CD4-positive, alpha-beta T cell (primary cell): ENCODE measurements at places on chromosomes 5 and 9.

DNA sequence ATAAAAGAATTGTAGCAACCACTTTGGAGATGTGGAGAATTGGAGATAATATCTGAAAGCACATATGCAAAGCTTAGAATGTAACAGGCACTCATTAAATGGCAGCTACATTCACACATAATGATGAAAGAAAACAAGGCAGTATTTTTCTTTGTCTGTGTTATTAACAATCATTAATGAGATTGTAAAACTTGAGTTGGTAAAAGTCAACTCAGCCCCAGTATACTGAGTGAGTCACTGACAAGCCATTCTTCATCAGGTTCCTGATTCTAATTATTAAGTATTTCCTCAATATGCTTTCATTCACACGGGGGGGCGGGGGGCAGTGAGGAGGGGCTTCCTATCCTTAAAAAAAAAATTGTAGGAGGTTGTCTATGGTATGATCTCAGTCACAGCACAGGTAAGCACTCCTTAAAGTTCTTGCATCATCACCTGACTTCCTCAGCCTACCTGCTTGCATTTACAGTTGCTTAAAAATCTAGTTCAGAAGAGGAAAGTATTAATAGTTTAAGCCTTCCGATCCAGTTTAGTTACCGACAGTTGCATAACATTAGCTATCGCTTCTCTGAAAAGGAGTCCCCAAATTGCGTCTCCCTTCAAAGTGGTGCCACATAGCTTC is 379.8 kb downstream of the EFNA5 start:
- no peaks in the 10 kb centered on the region for H3K36me3 ChIP-seq
- no peak overlapping the region for H3K27ac ChIP-seq
- H3K27me3 ChIP-seq: no peaks in the 10 kb centered on the region
- no peak overlapping the region for H3K4me3 ChIP-seq
- H3K4me1 ChIP-seq: no peaks in the 10 kb centered on the region

DNA sequence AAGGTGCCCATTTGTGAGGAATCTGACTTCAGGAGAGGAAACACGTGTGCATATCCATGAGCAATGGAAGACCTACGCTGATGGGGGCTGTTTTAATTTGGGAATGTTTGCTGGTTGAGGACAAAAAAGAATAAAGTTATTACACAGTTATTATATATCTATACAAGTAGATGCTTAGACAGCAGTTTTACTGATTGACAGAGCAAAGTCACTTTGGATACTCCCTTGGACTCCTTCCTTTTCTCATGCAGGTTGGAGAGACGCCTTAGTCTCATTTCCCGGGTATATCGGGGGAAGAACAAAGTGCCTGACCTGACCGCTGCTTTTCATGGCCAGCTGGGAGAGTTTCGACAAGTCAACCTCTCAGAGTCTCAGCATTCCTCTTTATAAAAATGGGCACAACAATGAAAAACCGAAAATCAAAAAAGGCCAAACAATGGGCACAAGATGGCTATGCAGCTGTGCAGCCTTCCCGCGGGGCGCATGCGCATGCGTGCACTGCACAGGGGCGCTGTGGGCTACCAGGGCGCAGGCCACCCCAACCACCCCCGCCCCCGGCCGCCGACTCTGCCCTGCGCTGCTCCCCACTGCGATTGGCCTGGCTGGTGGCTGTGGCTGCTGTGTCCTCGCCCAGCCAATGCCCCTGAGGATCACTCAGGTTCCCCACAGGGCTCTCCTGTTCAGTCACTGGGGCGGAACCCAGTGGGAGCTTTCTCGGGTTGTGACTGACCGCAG is 18.1 kb downstream of the NFIL3 start:
- no peaks in the 10 kb centered on the region for H3K4me1 ChIP-seq
- peaks cover 6% of the 10 kb centered on the region for H3K36me3 ChIP-seq
- DNase-seq: no peak

- no peaks in the 10 kb centered on the region for H3K27me3 ChIP-seq
- H3K4me1 ChIP-seq: no peaks in the 10 kb centered on the region
- H3K36me3 ChIP-seq: no peaks in the 10 kb centered on the region
Measured at GRCh38 chr9:14037331-14037730, 276.6 kb downstream of the NFIB start.

DNA sequence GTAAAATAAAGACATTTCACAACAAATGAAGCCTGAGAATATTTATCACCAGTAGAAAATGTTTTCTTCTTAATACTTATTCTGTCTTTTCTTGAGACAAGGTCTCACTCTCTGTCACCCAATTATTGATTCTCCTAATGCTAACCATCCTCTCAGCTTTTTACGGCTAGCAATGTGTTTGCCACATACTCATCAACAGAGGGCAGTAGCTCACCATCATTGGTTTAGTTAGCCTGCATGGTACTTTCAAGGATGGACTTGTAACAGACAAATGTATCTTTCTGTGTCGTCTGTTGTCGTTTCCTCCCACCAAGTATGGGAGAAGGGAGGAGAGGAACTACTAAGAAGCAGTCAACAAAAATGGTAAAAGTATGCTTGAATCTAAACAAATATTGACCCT is 5.9 kb upstream of the ACO1 start:
- H3K4me3 ChIP-seq: no peak overlapping the region
- DNase-seq: peak; percentile 18
- H3K4me1 ChIP-seq: peaks cover 6% of the 10 kb centered on the region
- no peaks in the 10 kb centered on the region for H3K36me3 ChIP-seq

GRCh38 chr5:68446487-68446894 is 230.9 kb downstream of the PIK3R1 start:
- H3K36me3 ChIP-seq: no peaks in the 10 kb centered on the region
- H3K4me3 ChIP-seq: no peak overlapping the region
- no peak for DNase-seq
- H3K27ac ChIP-seq: no peak overlapping the region
- peaks cover under 1% of the 10 kb centered on the region for H3K4me1 ChIP-seq

DNA sequence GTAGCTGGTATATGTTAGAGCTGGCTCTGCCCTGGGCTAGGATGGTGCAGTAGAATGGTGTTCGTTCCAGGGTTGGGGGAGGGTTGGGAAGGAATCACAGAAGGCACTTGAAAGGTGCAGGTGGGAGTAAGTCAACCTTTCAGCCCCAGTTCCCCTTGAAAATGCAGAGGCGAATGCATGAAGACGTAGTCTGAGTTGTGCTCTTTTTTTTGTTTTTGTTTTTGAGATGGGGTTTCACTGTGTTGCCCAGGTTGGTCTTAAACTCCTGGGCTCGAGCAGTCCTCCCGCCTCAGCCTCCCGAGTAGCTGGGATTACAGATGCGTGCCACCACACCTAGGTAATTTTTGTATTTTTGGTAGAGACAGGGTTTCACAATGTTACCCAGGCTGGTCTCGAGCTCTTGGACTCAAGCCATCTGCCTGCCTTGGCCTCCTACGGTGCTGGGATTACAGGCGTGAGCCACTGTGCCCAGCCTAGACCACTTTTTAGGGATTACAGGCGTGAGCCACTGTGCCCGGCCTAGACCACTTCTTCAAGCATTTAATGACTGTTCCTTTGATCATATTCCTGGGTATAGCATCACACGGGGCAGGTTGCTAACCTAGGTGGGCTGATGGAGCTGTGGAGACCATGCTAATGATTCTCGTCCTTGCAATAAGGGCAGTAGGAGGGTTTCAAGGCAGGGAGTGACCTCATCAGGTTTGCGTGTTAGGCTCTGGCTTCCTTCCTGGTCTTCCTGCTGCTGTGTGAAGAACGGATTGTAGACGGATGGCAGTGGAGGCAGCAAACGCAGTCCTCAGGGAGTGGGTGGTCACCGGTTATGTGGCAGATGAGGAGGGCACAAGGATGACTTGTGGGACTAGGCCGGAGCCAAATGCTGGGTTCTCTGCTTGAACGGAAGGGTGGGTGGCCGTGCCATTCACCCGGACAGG is 13.7 kb downstream of the EHMT1 start:
- H3K27me3 ChIP-seq: no peaks in the 10 kb centered on the region
- H3K36me3 ChIP-seq: peaks cover 4% of the 10 kb centered on the region
- DNase-seq: no peak
- peaks cover 52% of the 10 kb centered on the region for H3K4me1 ChIP-seq
